ENCODE measurements at places on chromosomes 11 and 22.

DNA sequence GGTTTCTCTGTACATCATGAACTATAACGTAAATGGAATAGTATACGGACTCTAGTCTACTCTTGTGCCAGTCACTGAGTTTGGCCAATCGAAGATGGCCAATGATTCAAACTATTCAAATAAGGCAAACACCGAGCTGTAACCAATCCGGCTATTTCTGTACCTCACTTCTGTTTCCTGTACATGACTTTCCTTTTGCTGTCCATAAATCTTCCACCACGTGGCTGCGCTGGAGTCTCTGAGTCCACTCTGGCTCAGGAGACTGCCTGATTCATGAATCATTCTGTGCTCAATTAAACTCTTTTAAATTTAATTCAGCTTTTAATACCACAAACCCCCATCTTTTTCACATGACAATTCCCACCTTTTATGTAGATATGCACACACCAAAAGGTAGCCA lies 1.5 kb upstream of the JAML start:
- DNase-seq, result no peak

- DNase-seq, result no peak
Observed at GRCh38 chr11:70312401-70313357, 42.2 kb downstream of the PPFIA1 start.

- DNase-seq, result no peak
Observed at GRCh38 chr11:64868904-64869570, 9.4 kb downstream of the EHD1 start.

DNA sequence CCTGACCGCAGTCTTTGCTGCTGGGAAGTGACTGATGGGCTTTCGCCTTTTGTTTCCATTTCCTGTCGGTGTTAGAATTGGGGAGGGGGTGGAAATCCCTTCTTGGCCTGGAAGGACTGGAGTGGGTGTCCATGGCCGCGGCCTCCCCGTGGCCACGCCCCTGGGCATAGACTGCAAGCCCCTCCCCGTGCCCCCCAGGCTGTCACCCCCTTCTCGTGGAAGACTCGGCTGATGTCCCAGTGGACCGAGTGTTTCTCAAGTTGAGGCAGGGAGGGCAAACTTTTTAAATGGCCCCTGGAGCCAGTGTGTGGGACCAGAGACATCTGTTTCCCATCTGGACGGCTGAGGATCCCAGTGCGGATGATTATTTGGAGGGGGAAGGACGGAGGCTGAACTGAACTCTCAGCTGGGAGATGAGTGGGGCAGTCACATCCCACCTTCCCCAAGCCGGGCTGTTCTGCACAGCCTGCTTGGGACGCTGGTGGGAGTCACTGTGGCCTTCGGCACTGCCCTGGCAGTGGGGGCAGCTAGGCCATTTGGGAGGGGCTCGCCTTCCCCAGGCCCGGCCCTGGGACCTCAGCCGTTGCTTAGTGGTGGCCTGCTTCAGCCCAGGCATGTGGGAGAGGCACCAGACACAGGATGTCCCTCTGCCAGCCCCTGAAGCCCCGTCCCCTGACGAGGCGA lies 1.6 kb downstream of the CD81 start:
- DNase-seq, result no peak

- no peak for DNase-seq
Observed at GRCh38 chr22:36732609-36733008, 29.1 kb upstream of the CACNG2 start.

GRCh38 chr22:25630447-25630846 lies 66.0 kb downstream of the GRK3 start:
- DNase-seq, result no peak

- no peak for DNase-seq
Observed at GRCh38 chr11:19987331-19987801, 172.9 kb downstream of the DBX1 start.

- DNase-seq, result no peak
Observed at GRCh38 chr22:29009148-29009547, 52.5 kb downstream of the C22orf31 start.

DNA sequence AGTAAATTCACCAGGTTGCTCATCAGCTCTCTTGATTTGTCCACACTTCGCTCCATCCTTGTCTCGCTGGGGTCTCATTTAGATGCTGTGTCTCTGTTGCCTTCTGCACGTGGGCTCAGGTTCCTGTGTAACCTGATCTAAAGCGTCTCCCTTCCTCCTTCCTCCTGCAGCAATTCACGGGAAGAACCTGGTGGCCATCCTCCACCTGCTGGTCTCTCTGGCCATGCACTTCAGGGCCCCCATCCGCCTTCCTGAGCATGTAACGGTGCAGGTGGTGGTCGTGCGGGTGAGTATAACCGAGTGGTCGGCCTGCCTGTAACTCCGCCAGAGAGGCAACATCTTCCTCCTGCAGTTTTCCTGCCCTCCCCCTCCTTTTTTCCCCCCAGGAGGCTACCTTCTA lies 48.0 kb upstream of the PARVG start:
- no peak for DNase-seq

GRCh38 chr11:121452609-121453150 lies at the start of gene SORL1-AS1:
TSS of gene SORL1-AS1 (minus strand) at chr11:121452967.
- peak; percentile 56 for DNase-seq

DNA sequence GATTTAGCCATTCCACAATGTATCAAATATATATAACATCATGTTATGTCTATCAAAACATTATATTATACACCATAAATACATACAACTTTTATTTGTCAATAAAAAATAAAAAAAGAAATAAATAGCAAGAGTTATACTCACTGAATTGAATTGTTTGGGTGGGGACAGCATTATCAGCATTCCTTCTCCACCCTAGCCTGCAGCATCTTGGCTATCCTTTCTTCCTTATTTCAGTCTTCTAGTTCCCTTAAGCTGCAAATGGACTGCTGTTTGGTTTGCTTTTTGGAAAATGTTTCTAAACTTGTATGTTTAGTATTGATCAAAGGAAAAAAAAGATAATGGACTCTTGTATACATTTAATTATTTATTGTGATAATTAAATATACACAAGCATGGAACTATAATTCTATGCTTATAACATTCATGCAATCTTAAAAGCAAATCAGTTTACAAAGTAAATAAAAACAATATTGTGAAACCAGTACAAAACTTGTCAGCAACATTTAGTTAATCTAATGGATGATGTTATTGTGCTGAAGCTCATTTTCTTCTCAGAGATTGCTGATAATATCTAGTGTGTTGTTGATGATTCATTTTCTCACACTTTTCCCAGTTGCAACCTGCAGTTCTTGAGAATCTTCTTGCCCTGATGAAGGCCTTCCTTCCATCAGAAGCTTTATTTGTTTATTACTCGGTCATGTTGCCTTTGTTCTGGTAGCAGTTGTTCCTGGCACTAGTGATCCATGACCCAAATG lies 5.0 kb downstream of the ARHGAP42 start:
- no peak for DNase-seq

DNA sequence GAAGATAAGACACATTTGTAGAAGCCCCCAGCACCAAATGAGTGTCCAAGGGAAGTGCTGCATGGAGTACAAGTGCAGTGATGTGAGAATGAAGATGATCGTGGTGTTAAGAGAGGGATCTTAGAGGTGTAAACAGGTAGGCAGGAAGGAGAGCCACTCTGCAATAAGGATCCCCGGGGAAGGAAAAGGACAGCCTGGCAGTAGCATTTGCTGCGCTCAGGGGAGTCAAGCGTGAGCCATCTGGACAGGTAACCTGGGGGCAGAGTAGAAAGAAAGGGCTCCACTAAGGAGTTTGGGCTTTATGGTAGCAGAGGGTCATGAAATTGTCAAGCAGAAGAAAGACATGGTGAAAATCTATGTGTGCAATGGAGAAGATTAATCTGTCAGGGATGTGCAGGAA lies 587.2 kb downstream of the BUD13 start:
- DNase-seq, result no peak

- DNase-seq, result no peak
Observed at GRCh38 chr22:50057278-50058060, 629 bp downstream of the TTLL8 start.

DNA sequence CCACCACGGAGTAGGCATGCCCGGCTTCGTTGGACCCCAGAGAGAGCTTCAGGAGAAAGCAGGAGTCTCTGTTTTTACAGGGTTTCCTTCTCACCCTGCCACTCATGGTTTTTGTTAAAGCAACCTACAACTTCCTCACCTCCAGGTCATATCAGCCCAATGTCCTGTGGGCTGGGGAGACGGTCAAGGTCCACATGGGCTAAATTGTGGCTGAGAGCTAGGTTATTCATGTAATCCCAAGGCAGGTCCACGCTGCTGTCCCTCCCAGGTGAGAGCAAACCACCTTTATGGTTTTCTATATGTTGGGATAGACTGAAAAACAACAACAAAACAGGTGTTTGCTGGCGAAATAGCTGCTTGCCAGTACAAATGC lies 19.5 kb downstream of the TSPAN32 start:
- no peak for DNase-seq

DNA sequence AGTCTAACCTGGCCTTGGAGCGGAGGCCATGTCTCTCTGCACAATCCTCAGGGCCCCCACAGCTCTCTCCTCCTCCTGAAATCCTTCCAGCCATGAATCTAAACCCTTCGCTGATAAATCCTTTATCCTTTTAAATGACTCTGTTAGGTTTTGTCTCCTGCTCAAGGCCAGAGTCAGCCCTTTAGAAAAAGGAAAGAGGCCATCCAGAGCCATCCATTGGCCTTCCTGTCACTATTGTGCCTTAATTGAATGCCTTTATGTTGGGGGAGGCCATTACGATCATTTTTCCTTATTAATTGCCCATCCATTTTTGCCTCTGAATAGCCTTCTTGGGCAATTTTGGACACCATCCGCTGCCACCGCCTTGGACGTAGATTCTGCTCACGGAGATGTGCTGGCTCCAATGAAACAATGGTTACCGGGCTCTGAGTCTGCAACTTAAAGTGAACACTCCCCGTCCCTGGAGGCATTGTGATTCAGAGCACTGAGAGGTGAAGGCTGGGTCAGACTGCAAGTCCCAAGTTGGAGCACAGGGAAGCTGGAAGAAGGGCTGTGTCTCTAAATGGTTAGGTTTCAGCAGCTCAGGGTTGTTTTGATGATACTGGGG lies 213.0 kb upstream of the E2F8 start:
- no peak for DNase-seq

DNA sequence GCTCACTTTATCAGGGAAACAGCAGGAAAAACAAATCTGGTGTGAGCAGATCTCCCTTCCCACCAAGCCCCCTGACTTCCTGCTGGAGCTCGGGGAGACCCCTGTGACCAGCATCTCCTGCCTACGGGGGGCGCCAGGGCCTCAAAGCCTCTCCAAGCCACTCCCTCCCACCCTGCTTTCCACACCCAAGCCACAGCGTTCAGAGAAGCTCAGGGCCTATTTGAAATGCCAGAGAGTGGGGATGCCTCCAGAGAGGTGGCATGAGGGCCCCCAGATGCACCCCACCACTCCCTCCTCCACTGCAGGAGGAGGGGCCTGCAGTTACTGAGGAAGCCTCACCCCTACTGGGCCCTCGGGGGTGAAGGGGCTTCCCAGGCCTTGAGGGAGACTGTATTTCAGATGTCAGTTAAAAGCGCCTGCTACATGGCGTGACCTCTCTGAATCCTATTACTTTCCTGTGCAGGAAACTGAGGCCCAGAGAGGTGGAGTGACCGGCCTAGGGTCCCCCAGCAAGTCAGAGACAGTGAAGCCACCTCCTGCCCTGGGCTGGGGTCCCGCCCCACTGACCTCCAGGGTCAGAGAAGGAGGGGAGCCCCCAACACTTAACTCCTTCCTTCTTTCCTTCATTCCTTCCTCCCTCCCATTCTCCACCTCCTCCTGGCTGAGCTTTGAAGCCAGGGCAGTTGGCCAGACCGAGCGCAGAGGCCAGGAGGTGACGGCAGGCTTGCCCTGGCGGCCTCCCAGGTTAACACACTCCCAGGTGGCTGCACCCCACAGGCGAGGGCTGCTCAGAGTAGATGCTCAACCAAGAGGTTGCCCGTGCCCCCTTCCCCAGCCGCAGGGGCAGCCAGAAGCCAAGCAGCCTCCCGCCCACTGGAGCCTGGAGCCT lies 6.0 kb upstream of the CDKN1C start:
- DNase-seq, result no peak

Measured in GM20000 (cell line).